ENCODE measurements at places on chromosomes 1 and 21. TPM values are rescaled to one million over a fixed set of nuclear protein-coding genes. Genes with fewer than 3 reads are reported as not detected.

GRCh38 chr21:45109831-45110492 lies 35.6 kb downstream of the ADARB1 start:
- DNase-seq, result no peak

GRCh38 chr1:45621895-45622523 lies 1.8 kb downstream of the CCDC17 start:
- no peak for DNase-seq

- DNase-seq, result no peak
These were observed 13.4 kb downstream of the SNAP47 start for GRCh38 chr1:227748496-227749182.

The PDPN gene
- 65.2 TPM for total RNA-seq

DNA sequence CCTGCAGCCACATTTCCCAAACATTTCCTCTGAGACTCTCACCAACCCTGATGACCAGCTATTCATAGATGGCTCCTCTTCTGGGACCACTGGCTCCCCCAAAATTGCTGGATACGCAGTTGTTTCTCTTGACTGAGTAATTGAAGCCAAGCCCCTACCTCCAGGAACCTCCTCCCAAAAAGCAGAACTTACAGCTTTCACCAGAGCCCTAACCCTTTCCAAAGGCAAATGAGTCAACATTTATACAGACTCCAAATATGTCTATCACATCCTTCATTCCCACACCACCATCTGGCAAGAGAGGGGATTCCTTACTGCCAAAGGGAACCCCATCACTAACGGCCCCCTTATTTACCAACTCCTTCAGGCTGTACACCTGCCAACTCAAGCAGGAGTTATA lies 20.3 kb upstream of the CA6 start:
- DNase-seq, result no peak

DNA sequence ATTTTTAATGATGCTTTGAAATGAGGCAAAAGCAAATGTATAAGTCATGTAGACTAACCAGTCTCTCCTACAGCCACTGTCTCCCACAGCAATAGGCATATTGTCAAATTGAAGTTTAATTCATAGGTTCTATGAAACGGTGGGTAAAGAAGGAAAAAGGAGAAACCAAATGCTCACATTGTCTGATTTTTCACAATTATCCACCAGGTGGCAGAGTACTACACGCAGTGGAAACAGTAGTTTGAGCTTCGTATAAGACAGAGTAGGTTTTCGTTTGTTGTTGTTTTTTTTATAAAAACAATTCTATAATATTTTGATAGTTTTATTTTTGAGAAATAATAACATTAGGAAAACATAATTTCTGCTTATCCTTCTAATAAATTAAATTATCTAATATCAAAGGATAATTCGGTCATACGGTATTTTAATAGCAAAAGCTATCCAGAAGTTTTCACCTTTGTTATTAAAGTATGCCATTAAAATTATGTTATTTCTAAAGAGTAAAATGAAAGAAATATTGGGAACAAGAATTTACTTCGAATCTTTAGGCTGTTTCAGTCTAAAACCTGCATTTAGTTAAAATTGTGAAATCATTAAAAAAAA lies 39.1 kb downstream of the TYW3 start:
- no peak for DNase-seq

The PDC gene
- not detected for total RNA-seq

DNA sequence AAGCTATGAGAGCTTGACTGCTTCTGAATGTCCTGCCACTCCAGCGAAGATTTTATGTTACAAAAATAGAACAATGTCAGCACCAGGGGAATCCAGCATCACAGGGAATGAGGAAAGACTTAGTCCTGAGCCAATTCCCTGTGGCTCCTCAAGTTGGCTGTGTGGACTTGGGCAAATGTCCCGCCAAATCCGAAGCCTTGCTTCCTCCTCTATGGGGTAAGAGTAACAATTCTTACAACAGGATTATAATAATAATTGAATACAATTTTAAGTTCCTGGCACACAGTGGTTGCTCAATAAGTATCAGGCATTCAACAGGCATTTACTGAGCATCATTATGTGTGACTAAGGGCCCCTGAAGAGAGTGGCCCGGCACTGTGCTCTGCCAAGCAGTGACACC lies 44.4 kb downstream of the STPG1 start:
- no peak for DNase-seq

GRCh38 chr1:29120947-29121485 lies 2.7 kb downstream of the TMEM200B start:
- DNase-seq, result no peak

The CLK2 gene
- total RNA-seq, result 31.5 TPM

GRCh38 chr1:33288976-33289857 lies 31.7 kb downstream of the A3GALT2 start:
- DNase-seq, result no peak

The EPHA8 gene
- total RNA-seq, result not detected

DNA sequence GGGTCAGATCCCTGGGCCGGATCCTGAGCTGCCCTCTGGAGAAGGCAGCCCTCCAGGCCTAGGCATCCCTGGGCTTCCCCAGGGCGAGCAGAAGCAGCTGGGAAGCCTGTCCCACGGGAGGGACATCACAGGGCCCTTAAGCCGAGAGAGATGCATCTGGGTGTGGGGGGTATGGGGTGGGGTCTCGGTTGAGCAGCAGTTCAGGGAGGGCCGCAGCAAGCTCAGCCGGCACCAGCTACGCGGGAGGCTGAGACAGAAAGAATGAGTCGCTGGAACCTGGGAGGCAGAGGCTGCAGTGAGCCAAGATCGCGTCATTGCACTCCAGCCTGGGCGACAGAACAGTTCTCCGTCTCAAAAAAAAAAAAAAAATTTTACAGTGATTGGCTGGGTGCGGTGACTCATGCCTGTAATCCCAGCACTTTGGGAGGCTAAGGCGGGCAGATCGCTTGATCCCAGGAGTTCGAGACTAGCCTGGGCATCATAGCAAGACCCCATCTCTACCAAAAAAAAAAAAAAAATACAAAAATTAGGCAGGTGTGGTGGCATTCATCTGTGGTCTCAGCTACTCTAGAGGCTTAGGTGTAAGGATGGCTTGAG lies 37.7 kb downstream of the RRP1 start:
- DNase-seq, result no peak

The SLC1A7 gene
- not detected for total RNA-seq

GRCh38 chr1:178263341-178263740 lies 169.4 kb downstream of the RASAL2 start:
- no peak for DNase-seq

The DMBX1 gene
- not detected for total RNA-seq

The FAAH gene
- total RNA-seq, result 9.8 TPM

The NPHS2 gene
- not detected for total RNA-seq

- no peak for DNase-seq
These were observed 39.8 kb upstream of the CLIC4 start for GRCh38 chr1:24705260-24706073.

- no peak for DNase-seq
These were observed 13.1 kb downstream of the SDC3 start for GRCh38 chr1:30895382-30895943.

The PPM1J gene
- total RNA-seq, result 6.0 TPM

DNA sequence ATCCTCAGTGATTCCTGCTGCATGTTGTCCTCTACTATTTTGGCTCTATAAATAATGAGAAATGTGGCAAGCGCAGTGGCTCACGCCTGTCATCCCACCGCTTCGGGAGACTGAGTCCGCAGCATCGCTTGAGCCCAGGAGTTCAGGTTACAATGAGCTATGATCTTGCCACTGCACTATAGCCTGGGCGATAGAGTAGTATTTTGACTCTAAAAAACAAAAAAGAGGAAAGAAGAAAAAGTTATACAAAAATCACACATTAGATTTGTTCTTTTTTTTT lies 756 bp upstream of the SLC25A44 start:
- no peak for DNase-seq

The CD1B gene
- not detected for total RNA-seq

GRCh38 chr1:59005491-59006288 lies 221.8 kb upstream of the JUN start:
- no peak for DNase-seq

The ADCY10 gene
- 0.14 TPM for total RNA-seq

The EFNA1 gene
- 48.2 TPM for total RNA-seq

The CA6 gene
- not detected for total RNA-seq

- DNase-seq, result no peak
These were observed 63.2 kb upstream of the EFHD2 start for GRCh38 chr1:15346346-15347030.

GRCh38 chr1:178120088-178120487 lies 26.2 kb downstream of the RASAL2 start:
- DNase-seq, result no peak

DNA sequence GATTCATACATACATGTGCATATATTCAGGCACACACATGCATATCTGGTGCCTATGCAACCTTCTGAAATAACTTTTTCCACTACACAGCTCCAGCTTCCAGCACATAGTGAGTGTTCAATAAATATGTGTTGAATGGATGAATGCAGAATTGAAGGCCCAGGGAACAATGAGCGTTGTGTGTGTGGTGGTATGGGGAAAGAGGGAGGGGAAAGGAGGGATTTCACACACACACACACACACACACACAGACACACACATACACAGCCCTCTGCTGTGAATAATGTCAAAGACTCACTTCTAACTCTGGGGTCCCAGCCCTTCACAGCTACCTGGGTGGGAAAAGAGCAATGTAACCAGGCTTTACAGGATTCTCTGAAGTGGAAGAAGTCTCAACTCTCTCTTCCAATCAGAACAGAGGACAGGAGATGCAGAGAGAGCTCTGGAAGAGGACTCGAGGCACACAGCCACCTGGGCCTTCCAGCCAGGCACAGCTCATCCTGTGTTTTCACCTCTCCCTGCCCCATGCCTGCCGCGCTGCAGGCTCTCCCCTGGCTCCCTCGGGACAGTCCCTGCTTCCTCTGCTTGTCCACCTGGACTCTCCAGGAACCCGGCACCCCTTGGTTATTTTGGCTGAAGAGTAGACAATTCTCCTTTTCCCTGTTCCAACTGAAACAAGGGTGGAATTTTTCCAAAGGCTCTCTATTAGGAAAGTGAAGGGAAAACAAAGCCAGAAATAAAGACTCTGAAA lies 5.4 kb upstream of the IGSF8 start:
- DNase-seq, result no peak

DNA sequence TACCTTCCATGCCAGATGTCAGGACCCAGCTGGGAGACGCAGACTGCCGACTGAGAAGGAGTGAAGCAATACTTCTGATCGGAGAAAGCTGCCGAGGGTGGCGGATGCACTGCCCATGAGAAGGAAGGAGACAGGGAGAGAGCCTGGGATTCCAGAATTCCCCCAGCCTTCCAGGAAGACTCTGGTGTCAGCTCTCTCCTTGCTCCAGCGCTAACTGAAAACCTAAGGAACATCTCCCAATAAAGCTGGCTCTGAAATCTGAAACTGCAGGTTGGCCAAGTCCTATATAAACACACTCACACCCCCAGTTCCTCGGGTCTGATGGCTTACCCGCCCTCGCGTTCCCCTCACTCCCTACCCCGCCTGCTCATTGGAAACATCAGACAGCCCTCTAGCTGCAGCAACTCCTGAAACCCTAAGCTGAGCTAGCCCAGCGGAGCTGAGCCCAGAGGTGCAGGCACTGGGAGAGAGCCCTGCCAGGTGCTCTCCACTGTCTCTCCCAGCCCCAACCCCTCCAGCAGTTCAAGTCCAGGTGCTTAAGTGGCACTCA lies 52.3 kb downstream of the PLEKHA6 start:
- no peak for DNase-seq

- no peak for DNase-seq
These were observed 40.5 kb downstream of the SLC5A9 start for GRCh38 chr1:48263041-48263440.

- no peak for DNase-seq
These were observed 22.5 kb upstream of the C1QA start for GRCh38 chr1:22613951-22614350.

DNA sequence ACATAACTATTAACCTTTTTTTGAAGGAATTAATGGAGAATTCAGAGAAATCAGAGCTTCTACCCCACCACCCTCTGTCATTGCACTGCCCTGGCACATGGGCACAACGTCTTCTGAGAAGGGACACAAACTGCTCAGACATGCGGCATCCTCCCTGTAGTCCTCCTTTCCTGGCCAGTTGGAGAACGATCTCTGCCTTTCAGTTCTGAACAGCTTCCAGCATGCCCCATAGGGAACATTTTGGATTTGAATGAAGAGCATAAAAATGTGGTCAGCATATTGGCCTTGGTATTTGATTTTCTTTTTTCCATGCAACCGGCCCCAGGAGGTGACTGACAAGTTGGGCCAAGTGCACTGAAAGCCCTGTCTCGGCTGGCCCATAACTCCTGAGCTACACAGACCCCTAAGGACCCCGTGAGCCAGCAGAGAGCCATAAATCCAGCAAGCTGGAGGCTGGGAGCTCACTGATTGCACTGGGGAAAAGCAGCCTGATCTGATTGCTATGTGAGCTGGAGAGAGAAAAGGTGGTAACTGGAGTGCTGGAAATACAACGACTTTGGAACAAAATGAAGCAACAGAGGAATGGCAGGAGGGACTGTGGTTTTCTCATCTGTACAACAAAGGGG lies 10.9 kb upstream of the BLACAT1 start:
- DNase-seq, result no peak

DNA sequence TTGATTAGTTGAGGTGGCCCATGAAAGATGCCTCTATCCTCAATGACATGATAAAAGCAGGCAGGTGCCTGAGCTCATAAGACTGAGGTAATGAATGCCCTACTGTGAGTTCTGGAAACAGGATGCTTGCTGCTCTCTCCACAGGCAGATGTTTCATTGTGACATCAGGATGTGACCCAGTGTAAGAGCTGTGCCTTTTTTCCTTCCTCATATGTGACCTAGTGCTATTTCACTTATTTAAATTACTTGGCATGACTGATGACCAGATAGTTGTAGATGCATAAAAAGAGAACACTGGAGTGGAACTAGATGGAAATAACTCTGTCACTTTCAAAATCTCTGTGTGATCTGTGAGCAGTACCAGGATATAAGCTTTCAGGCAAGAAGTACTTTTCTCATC lies 31.9 kb downstream of the KIF14 start:
- DNase-seq, result no peak

The LMNA gene
- total RNA-seq, result 816 TPM

DNA sequence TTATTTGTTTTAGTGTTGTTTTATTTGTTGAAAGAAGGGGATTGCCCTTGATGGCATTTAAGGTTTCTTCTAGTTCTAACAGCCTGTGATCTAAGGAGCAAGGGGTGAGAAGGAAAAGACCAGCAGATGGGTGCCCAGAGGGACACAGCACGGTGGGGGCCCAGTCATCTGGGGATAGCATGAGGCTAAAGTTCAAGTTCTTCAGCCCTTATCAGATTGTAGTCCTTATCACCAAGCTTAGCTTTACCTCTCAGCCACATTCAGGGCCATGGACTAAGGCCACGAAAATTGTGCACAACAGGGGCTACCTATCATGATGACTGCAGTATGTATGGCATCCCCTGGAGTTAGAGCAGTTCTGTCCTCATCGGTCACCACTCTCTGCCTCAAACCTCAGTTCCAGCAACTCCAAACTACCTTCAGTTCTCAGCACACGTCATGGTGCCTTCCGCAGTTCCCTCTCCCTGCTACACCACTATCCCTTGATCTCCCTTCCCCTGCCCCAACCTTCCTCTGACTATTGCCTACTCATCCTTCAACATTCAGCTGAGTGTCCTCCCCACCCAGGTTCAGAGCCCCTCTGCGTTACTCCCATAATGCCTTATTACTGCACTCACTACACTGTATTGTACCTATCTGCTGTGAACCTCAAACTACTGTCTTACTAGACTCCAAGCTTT lies 36.4 kb downstream of the ATF3 start:
- DNase-seq, result no peak

The OVAAL gene
- total RNA-seq, result not detected

GRCh38 chr1:220954321-220955075 lies 75.3 kb downstream of the HLX start:
- DNase-seq, result no peak

The TRIM67 gene
- total RNA-seq, result not detected

- DNase-seq, result no peak
These were observed 6.1 kb upstream of the SYTL1 start for GRCh38 chr1:27335506-27336422.

The IFNLR1 gene
- total RNA-seq, result 10.9 TPM
